H7 (cell line): ENCODE measurements at places on chromosomes 6 and 20.

- DNase-seq, result no peak
Observed at GRCh38 chr6:403659-404655, 12.4 kb downstream of the IRF4 start.

- DNase-seq, result peak; percentile 23
Observed at GRCh38 chr20:57384486-57384885, 6.7 kb upstream of the RBM38 start.

GRCh38 chr20:48698507-48699267, 129.1 kb downstream of the PREX1 start:
- peak; percentile 83 for DNase-seq

- DNase-seq, result no peak
Observed at GRCh38 chr6:168941036-168941435, 312.6 kb downstream of the THBS2 start.

DNA sequence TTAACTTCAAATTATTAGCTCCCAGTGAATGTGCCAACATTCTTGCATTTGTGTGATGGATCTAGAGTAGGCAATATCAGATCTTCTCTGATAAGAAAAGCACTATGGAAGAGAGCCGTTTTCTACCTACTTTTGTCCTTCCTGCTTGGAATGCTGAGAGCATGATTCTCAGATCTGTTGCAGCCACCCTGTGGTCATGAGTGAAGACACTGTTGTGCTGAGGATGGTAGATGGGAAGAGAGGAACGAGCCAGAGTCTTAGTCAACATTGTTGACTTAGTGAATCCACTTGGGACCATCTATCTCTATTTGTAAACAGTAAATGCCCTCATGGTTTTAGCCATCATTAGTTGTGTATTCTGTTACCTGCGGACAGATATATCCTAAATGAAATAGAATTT, 202.6 kb downstream of the CD109 start:
- DNase-seq, result peak; percentile 55

GRCh38 chr6:5132731-5133130, 47.6 kb downstream of the PPP1R3G start:
- peak; percentile 61 for DNase-seq

DNA sequence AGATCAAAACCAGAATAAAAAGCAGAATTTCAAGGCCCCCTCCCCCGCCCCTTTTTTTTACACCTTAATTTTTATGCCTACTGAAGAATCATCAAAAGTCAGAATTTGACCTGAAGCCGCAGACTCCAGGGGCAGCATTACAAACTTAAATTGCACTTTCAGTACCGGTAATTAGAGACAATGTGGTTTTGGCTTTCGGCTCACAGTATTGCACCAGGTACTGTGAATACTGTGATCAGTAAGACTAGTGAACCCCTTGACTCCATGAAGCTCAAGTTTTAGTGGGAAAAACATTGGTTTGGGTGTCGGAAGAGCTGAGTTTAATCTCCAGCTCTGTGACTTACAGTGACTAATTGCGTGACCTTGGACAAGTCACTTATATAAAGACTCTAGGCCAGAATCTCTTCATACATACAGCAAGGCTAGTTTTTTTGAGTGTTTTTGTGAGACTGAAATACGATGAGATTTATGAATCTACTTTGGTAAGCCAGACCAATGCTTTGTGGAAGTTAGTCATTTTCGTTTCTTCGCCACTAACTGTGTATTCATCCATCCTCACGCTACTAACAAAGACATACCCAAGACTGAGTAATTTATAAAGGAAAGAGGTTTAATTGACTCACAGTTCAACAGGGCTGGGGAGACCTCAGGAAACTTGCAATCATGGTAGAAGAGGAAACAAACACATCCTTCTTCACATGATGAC, 114.7 kb downstream of the SASH1 start:
- no peak for DNase-seq

GRCh38 chr6:46985943-46986342, 56.2 kb downstream of the ADGRF1 start:
- DNase-seq, result no peak

DNA sequence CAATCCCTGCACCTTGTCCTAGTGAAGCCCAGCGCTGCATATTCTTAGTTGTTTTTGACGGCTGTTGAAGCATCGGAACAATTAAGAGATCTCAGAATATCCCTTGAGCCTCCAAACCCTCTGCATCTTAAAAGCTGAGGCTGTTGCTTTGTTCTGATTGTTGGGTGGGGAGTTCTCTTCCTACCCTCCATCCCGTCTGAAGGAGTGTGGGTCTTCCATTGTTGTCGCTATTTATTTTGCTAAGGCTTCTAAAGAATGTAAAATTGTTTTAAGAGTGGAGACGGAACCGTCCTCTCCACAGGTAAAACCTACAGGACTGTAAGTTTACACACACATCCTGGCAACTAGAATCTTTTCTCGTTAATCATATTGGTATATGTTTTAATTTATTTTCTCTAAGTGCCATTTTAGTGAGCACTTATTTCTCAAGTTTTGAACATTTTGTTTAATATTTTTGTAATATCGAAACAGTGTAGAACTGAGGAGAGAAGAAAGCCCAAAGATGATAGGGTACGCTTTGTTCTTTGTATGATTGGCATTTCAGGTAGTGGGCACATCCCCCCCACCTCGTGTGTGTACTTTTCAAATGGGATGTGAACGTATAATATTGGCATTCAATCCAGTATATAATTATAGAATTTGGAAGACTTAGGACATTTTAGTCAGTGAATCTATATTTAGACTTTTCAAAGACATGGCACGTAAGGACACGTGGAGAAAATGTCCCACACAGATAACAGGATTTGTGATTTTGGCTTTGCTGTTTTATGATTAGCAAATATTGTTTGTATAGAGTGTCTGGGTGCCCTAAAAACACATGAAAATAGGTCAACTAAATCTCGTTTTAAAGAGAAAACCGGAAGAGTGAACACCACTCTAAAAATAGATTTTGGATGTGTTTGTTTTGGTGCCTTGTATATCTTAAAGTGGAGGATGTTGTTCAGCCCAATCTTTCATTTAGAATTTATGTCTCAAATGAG, 1.3 kb downstream of the RNF146 start:
- DNase-seq, result no peak

GRCh38 chr20:16955971-16956370, 207.8 kb downstream of the OTOR start:
- no peak for DNase-seq

GRCh38 chr6:126773112-126773805, 345.2 kb upstream of the RSPO3 start:
- no peak for DNase-seq

DNA sequence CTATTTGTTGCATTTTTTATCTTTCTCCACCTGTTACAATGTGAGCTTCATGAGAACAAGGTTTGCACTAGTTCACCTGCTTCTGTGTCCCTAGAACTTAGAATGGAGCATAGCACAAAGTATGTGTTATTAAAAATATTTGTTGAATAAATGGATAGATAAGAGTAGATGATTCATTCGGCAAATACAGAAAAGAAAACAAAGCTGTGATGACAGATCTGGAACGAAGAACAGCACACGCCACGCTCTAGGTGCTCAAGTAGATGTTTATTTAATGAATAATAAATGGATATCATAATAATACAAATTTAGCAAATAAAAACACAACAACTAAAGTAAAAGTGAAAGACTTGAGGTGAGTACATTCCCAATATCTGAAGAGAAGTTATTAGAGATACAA, 273.1 kb downstream of the HAO1 start:
- no peak for DNase-seq

DNA sequence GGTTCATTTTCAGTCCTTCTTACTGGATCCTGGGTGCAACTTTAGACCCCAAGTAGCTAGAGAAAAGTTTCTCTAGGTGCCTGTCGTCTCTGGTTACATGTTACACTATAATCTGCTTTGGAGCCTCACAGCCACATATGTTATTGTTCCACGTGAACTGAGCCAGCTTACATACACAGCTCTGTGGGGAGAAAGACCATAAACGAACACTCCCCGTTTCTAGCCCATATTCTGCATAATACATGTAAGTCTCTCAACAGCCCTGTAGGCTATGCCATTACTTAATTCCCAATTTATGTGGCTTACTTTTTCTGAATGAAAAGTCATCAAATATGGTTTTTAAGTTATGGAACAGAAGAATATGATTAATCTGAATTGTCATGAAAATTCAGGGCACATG, 233.8 kb downstream of the BCKDHB start:
- no peak for DNase-seq
